ENCODE measurements at places on chromosomes 1 and 21.
A peak's percentile ranks its signal among the peaks of the same experiment; 100 is the strongest.

DNA sequence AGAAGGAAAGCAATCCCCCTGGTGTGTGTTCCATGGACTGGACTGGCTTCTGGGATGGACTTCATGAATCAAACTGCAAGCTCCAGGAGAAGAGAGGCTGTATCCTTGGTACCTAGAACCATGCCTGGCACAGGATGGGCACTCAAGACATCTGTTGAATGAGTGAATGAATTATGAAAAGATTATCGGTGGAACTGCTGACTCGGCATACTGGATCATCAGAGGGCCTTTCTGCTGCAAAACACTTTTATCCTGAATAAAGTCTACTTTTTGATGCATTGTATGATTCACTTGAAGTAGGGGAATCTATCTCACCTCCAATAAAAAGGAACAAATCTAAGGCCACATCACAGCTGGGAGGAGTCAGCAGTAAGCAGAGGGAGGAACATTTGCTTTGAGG is 42.9 kb downstream of the DDX20 start:
- no peak for DNase-seq

- no peak for DNase-seq
Observed at GRCh38 chr1:20411196-20411980, 74.6 kb downstream of the CAMK2N1 start.

DNA sequence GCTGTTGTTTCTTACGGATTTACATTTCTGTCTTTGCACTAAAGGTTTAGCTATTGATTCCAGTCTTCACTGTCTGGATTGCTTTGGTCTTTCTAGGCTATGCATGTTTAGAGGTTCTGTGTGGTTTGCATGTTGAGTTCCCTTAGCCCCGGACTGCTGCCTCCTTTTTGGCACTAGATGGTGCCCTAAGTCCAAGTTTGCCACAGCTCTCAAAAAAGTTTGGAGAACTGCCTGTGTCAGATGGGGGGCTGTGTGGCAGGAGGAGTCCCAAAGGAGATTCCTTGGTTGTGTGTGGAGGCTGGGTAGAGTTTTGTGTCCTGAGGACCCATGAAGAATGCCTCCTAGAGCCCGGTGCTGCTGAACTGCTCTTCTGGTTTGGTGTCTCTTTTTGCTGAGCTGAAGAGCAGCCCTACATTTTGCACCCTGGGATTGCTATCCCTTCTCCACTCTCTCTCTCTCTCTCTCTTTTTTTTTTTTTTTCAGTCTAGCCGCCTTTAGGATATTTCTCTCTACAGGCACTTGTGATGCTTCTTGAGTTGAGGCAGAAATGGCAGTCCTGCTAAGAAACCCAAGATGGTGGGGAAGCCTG is 74.4 kb downstream of the PTGS2 start:
- peak; percentile 13 for DNase-seq

DNA sequence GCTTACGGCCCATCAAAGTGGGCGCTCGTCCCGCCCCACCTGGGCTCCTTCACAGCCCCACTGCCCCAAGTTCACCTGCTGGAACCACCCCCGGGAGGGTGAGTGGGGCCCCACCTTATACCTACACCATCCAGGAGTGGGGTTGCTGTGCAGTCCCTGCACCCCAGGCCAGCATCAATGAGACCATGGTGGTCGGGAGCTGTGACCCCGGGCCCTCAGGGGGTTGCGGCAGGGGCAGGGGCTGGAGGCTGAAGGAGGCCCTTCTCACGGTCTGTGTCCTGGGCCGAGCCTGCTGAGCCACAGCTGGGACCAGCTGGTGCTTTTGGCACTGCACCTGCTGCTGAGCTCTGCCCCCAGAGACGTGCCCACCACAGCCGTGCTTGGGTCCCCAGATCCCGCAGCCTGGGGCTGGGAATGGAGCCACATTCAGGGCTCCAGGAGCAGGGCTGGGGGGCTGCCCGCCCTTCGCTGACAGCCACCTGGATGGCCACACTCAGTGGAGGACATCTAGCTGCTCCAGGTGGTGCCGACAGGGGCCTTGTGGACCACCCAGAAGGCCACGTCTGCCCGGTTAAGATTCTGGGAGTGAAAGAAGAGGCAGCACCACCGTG is 17.4 kb downstream of the ACTRT2 start:
- DNase-seq, result no peak

- no peak for DNase-seq
Observed at GRCh38 chr1:230750576-230750975, 3.4 kb downstream of the CAPN9 start.

- peak; percentile 7 for DNase-seq
Observed at GRCh38 chr1:10399444-10399941, 629 bp downstream of the PGD start.

DNA sequence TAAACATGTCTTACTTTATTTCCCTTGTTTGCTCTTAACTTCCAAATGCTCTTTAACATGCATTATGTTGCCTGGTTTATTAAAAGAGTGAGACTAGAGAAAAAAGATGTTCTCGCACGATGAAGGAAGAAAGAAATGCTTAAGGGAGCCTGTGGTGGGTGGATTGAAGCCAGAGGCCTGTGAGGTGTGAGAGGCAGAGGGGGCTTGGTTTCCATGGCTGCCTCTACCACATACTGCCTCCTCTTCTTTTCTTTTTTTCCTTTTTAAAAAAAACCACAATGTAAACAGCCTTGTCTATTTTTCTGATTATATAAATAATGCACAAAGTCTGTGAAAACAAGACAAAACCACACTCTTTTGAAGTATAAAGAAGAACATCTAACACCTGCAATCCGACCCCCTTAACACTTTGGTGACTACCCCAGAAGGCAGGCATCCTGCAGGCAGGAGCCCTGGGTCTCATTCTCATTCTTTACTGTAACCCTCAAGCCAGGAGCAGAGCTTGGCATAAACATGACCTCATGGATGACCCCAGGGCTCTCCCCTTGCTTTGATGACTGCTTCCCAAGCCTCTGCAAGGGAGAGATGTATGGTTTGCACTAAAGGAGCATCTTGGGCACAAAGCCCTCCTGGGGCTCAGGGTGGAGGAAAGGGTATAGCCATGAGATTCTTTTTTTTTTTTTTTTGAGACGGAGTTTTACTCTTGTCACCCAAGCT is 10.1 kb upstream of the PARP1 start:
- no peak for DNase-seq

DNA sequence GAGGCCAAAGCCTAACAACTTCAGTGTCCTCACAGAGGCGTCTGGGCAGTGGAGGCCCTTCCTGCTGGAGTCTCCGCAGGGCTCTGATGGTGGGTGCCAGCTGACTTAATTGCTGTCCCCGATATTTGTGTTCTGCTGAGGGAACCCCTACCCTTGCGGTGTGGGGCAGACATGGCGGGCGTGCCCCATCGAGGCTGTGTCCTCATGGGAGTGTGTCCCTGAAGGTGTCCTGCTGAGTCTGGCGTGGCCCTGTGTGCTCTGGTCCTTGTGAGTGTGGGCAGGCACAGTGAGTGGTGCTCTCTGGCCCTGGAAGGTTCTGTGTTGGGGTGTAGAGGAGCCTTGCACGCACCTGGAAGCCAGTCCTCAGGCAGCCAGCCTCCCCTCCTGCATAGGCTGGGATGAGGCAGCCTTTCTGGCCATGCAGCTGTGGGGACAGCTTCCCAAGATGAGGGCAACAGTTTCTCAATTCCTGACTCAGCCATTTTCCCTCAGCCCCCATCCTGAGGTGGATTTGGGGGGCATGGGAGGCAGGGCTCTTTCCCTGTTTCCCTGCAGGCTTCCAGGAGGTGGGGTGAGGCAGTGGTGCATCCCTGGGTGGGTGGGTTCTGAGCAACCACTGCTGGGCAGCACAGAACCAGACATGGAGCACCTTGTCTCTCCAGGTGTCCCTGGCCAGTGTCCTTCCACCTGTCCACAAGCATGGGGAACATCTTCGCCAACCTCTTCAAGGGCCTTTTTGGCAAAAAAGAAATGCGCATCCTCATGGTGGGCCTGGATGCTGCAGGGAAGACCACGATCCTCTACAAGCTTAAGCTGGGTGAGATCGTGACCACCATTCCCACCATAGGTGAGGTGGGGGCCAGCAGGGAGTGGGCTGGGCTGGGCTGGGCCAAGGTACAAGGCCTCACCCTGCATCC is 6.5 kb downstream of the C1orf35 start:
- DNase-seq, result no peak

DNA sequence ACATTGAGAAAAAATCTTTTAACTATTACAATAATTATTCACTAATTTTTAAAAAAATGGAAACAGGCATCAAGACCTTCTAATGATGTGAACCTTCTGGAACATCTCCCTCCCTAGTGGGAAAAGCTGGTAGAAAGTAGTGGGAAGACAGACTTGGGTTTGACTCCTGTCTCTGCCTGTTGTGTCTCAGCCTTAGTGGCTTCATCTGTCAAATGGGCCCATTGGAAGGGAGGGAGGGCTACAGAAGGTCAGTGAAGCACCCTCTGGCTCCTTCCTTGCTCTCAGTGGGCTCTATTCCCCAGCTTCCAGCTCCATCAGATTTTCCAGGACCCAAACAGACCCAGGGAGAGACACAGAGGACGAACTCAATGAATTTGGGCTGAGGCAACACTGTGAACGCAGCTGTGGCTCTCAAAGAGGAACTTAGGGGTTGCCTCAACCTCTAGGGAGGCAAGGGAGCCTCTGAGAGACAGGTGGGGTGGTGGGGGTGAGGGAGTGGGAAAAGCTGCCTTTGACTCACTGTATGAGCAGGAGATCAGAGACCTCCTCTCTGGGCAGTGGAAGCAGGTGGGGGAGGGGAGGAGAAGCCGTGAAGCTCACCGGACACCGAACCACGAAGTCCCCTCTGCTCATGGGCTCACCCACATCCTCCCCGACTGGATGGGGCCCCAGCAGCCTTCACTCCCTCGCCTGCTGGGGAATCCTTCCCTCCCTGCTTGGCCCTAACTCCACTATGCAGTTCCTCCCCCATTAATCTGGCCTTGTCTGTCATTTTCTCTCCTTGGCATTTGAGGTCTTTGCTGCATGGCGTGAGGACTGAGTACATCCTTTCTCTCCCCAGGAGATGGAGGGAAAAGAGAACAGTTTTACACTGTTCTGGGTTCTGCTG is 4.5 kb downstream of the CNR2 start:
- DNase-seq, result no peak

- DNase-seq, result peak; percentile 39
Observed at GRCh38 chr1:117735045-117735992, 129.5 kb downstream of the TENT5C start.

DNA sequence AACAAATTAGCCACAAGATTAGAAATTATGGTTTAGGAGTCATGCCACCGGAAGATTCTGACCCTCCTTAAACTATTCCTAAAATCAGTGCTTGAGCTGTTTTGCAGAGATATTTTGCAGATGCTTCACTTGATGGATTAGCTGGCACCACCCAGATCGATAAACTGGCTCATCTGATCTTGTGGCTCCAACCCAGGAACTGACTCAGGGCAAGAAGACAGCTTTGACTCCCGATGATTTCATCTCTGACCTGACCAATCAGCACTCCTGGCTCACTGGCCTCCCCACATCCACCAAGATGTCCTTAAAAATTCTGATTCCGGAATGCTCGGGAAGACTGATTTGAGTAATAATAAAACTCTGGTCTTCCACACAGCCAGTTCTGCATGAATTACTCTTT is 221.6 kb downstream of the RHOU start:
- DNase-seq, result no peak

DNA sequence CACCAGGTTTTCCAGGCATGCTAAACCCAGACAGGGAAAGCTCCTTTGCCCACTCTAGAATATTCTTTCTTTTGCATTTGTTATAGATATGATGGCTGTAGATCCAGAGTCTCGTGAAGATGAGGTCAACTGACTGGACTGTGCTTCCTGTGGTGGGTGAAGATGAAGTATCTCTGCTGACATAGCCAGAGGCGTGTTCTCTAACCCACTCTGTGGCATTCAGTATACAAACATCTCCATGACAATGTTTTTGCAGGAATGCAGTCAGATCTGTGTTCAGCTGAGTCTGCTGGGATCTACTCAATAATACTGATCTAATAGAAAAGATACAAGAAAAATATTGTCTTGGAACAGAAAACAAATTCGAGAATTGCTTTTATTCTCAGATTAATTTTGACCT is 11.3 kb downstream of the RWDD2B start:
- DNase-seq, result no peak

DNA sequence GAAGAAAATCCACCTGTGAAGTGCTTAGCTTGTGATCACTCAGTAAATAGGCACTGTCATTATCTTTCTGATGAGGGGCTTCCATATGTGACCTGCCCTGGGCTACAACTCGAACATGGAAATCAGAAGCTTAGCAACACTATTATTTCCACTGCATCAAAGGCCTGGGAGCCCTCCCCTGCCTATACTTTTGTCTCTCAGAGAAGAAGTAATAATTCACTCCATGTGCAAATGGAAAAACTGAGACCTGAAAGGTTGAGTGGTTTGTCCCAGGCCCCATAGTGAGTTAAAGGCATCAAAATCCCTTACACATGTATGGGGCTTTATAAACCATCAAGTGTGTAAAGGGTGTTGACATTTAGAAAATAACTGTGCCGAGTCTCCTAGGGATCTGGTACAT is 20.9 kb downstream of the SOX13 start:
- no peak for DNase-seq

DNA sequence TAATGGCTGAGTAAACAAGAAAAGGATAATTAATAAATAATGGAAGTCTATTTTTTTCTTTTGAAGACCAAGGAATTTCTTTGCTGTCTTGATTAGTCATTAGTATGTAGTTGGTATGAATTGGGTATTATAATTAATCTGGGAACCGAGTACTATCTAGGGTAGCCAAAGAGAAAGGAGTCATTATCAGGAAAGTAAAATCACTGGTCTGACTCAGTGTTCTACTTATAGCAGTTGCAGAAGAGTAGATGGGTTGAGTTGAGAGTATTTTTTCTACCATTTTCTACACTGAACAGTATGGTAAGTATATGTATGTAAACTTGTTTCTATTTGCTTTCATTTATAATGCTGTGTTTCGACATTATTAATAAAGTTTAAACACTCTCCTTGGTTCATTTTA is 26.6 kb downstream of the CDC14A start:
- no peak for DNase-seq

GRCh38 chr1:59892841-59893811 is 33.4 kb downstream of the CYP2J2 start:
- no peak for DNase-seq

DNA sequence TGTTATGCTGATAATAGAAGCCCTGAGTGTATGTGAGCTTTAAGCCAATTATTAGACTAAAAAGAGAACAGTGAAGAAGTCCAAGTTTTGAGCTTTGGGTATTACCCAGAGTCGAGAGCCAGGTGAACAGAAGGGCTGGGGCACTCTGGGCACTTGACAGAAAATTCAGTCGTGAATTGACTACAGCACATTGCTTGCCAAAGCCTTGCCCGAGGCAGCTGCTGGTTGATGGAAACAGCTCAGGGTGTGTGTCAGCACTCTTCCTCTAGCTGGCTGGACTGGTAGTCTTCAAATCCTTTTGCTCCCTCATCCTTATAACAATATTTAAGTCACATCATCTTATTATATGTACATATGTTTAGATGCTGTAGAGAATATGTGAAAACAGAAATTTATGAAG is 21.3 kb downstream of the PDE4B start:
- DNase-seq, result no peak

Data from stimulated activated CD4-positive, alpha-beta T cell treated with anti-CD3 and anti-CD28 coated beads, Interleukin-4, amount 100 ng/mL, for 24 hours (primary cell).